Mucosa of descending colon (tissue), 3 donors: ENCODE measurements at places on chromosomes 2 and 18.
A peak's percentile ranks its signal among the peaks of the same experiment; 100 is the strongest.

DNA sequence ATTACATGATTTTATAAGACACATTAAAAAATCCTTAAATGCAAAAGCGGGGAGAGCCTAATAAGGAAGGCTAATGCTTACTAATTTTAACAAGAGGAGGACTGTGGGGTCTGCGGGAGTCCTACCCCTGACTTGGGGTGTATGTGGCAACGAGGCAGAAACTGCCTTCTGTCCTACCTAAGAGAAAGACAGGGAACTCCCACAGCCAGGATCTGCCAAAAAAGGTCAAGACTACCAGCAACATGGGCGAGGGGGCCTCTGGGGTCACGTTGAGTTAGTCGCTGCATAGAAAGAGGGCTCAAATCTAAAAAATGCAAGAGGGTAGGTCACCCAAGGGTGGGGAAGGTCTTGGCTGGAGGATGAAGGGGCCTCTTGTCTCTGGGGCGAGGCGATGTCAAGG lies 529 bp upstream of the AMER3 start:
- DNase-seq = no peak

- no peak for DNase-seq
These were observed 118.8 kb downstream of the MGAT5 start for GRCh38 chr2:134372611-134373131.

DNA sequence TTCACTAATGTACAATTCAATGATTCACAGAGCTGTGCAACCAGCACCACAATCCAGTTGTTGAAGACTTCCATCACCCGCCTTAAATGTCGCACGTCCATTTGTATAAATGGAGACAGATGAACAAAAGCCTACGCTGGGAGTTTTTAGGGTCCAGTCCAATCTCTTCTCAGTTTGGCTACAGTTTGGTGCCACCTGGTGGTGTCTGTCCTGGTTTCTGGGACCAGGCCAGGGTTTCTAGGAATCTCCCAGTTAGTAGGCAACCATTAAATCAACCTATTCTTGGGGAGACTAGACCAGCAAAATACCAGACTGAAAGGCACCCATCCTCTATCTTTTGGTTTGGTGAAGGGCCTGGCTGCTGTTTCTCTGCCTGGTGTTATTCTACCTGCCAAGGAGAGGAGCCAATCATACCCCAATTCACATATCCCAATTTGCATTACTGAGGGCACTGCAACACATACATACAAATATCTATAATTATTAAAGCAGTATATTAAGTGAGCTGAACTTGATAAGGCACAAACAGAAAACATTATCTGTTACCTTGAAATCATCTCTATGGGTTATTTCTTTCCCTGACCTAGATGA lies 3.2 kb upstream of the DDX1 start:
- DNase-seq = peak; percentile 46

DNA sequence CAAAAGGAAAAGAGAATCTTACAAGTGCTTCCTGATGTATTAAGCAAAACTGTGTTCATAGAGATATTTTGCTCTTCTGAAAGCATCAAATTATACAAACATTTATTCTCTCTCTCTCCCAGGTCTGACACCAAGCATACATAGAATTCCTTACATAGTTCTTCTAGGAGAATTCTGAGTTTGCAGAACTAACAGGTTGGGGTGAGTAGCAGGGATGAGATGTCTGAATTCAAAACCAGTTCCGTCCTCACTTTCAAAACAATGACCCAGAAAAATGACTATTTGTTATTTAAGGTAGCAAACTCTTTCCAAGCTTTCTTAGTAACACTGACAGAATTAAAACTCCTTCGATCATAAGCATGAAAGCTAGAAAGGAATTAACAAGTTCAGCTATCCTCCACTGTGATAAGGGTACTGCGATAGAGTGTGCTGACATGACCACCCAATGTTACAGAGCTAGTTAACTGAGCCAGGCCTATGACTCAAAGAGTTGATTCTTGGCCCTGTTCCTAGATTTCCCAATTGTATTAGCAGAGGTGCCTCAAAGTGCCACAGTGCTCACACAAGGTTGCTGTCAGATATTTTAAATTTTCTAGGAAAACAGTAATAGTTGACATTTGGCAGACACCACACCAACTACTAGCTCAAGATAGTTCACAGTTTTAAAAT lies 85.8 kb upstream of the SETBP1 start:
- no peak for DNase-seq

- no peak for DNase-seq
These were observed 4.9 kb downstream of the QPCT start for GRCh38 chr2:37349231-37349860.

- DNase-seq = no peak
These were observed 3.9 kb downstream of the MAPRE2 start for GRCh38 chr18:35045121-35045520.

GRCh38 chr18:14974088-14974487 lies 226.1 kb downstream of the ANKRD30B start:
- DNase-seq = no peak
